ENCODE measurements at places on chromosomes 6 and 20. TPM values are rescaled to one million over a fixed set of nuclear protein-coding genes. Genes with fewer than 3 reads are reported as not detected.

- peaks cover 12% of the 10 kb centered on the region for H3K4me1 ChIP-seq
- no peak overlapping the region for H3K4me3 ChIP-seq
- H3K27me3 ChIP-seq: peaks cover 17% of the 10 kb centered on the region
- no peak overlapping the region for H3K27ac ChIP-seq
- no peak for DNase-seq
Observed at GRCh38 chr6:170045563-170045960, 245.3 kb downstream of the DLL1 start.

DNA sequence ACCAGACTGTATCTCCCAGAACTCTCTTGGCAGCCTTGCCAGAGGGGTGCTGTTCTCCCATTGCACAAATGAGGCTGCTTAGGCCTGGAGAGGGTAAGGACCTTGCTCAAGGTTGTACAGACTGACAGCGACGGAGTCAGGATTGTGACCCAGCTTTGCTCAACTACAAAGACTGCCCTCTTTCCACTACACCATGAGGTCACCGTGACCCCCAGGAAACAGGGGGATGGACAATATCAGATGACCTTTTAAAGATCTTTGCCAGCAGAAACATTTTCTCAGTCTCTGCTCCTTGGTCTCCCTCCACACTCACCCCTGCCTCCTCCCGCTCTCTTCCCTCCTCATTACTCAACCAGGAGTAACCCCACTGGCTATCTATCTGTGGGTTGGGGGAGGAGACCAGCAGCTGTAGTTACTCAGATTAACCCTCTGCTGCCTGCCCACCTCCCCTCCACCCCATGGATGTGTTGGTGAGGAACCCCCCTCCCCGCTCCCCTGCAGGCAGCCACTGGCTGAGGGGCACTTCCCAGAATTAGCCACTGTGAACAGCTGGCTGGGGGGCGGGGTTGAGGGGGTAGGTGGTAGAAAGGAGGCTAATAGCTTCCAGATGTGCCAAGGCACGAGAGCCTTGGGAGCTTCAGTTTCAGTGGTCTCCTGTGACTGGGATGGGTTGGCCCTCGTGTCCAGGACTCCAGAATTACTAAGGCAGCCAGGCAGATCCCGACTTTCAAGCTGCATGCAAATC is 26.9 kb upstream of the MRPS18A start:
- DNase-seq: no peak
- H3K4me1 ChIP-seq: peaks cover 5% of the 10 kb centered on the region
- no peaks in the 10 kb centered on the region for H3K36me3 ChIP-seq
- no peak overlapping the region for H3K4me3 ChIP-seq

GRCh38 chr6:84074988-84075781 is 41.6 kb downstream of the MRAP2 start:
- H3K4me3 ChIP-seq: no peak overlapping the region
- no peak overlapping the region for H3K27ac ChIP-seq
- no peaks in the 10 kb centered on the region for H3K4me1 ChIP-seq
- DNase-seq: peak; percentile 34

DNA sequence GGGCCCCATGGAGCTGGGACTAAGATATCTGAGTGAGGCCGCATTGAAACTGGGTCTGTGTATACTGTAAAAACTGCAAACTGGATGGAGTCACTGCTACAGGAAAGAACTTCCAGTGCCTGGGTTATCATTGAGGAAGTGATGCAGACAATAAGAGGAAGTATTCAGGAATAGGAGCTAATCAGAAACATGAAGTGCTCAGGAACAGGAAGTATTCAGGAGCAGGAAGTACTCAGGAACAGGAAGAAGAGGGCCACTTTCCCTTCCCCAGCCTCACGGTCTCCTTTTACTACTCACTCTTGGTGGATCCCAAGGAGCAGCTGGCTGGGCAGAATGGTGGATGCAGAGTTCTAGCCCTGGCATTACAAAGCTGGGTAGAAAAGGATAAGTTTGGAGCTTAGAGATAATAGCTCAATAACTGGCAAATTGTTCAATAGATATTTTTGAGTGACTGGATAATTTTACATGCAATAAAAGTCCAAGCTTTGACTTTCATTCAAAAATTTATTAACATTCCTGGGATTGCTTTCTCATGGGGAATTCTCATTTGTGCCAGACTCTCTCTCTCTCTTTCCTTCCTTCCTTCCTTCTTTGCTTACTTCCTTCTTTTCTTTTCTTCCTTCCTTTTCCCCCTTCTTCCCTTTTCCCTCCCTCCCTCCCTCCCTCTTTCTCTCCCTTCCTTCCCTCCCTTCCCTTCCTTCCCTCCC is 82.2 kb upstream of the PAX1 start:
- no peak overlapping the region for H3K4me3 ChIP-seq
- H3K4me1 ChIP-seq: no peaks in the 10 kb centered on the region
- no peak for DNase-seq
- H3K27me3 ChIP-seq: peaks cover 80% of the 10 kb centered on the region

ZC2HC1B gene
- not detected for total RNA-seq

ACAT2 gene
- 46.0 TPM for total RNA-seq

DNA sequence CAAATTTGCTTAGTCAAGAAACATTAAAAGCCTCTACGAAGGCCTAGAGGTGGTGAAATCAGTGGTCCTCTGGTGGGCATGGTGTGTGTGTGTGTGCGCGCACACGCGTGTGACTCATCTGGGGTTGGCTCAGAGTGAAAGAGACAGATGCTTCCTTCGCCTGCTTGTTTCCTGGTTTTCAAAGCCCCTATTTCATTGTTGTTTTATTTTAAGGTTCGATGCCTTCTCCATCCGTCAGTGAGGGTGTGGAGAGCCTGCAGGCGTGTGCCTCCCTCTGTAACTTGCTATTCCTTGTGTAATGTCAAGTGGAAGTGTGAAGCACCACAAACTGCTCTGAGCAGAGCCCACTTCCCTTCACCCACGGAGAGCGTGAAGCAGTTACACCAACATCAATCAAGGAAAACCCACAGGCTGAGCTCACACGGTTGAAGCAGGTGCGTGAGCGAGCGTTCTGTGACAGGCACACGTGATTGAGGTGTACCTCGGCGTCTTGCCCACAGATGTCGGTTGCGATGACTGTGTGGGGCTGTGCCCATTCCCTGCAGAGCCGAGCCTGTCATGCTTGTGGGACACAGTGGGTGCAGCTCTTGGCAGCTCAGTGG is 233.9 kb downstream of the PRL start:
- peaks cover 10% of the 10 kb centered on the region for H3K4me1 ChIP-seq

GRCh38 chr20:50194422-50194830 is 3.8 kb downstream of the CEBPB start:
- H3K36me3 ChIP-seq: peaks cover 52% of the 10 kb centered on the region
- peaks cover 22% of the 10 kb centered on the region for H3K4me1 ChIP-seq
- no peaks in the 10 kb centered on the region for H3K27me3 ChIP-seq
- peak; percentile 30 for DNase-seq

ADGRB3 gene
- not detected for total RNA-seq

- peak overlapping the region; percentile 69 for H3K27ac ChIP-seq
- H3K4me3 ChIP-seq: no peak overlapping the region
- no peaks in the 10 kb centered on the region for H3K27me3 ChIP-seq
- H3K4me1 ChIP-seq: peaks cover 22% of the 10 kb centered on the region
- DNase-seq: peak; percentile 95
Observed at GRCh38 chr6:14665827-14666724, 548.5 kb downstream of the CD83 start.

DNA sequence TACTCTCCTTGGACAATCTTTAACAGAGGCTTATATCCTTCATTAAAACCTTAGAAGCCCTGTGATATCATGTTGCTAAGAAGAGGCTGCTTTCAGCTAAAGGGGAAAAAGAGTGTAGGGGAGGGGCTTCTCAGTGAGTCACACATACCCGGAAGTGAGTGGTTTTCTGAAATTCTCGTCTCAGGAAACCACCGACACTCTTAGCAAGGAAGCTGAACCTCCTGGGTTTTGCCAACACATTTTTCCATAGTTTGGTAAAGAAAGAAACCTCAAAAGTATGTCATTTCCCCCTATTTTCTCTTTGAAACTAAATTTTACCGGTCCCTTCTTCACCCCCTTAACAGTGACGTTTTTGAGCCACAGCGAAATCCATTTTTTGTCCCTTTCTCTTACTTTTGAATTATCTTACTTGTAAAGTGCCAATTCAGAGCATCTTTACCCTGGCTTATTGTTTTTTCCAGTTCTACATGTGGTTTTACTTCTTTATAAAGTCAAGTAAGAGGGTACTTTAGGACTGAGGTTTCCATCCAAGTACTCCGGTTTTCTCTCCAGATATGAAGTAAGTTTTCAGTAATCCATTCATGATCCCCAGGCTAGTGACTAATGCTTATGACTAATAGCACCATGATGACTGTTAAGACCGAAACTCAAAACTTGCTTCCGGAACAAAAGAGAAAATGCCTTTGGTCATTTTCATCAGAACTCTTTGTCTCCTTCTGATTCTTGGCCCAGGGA is 219.3 kb downstream of the ARHGAP18 start:
- H3K36me3 ChIP-seq: no peaks in the 10 kb centered on the region
- no peaks in the 10 kb centered on the region for H3K27me3 ChIP-seq
- H3K4me3 ChIP-seq: peak overlapping the region; percentile 75
- H3K27ac ChIP-seq: peak overlapping the region; percentile 99

CLIC5 gene
- not detected for total RNA-seq

GRCh38 chr6:69408886-69409285 is 387.9 kb downstream of the LMBRD1 start:
- no peaks in the 10 kb centered on the region for H3K36me3 ChIP-seq
- H3K27me3 ChIP-seq: no peaks in the 10 kb centered on the region
- no peak for DNase-seq
- H3K4me3 ChIP-seq: no peak overlapping the region
- no peaks in the 10 kb centered on the region for H3K4me1 ChIP-seq

GRCh38 chr20:47762699-47763268 is 22.5 kb downstream of the SULF2 start:
- no peak overlapping the region for H3K4me3 ChIP-seq
- no peak for DNase-seq
- peaks cover 13% of the 10 kb centered on the region for H3K4me1 ChIP-seq
- peaks cover 70% of the 10 kb centered on the region for H3K36me3 ChIP-seq
- H3K27ac ChIP-seq: no peak overlapping the region

SAPCD1 gene
- 5.1 TPM for total RNA-seq

GRCh38 chr6:44737829-44738528 is 350.5 kb downstream of the CDC5L start:
- no peak for DNase-seq
- H3K27me3 ChIP-seq: no peaks in the 10 kb centered on the region
- peak overlapping the region; percentile 65 for H3K27ac ChIP-seq
- H3K36me3 ChIP-seq: no peaks in the 10 kb centered on the region
- no peak overlapping the region for H3K4me3 ChIP-seq

DNA sequence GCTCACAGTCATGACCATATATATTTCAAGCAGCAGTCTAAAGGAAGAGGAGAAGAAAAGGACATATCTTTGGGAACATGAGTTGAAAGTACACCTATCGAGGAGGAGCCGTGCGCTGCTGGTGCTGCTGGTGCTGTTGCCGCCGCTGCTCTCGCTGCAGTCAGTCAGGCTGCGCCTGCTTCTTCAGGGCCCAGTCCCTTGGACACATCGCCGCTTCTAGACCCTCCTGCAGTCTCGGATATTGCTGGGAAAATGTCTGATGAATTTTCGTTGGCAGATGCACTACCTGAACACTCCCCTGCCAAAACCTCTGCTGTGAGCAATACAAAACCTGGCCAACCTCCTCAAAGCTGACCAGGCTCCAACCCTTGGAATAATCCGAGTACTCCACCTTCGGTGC is 8.2 kb upstream of the ASCC3 start:
- H3K4me3 ChIP-seq: no peak overlapping the region
- H3K4me1 ChIP-seq: no peaks in the 10 kb centered on the region
- H3K27ac ChIP-seq: no peak overlapping the region
- DNase-seq: no peak
- no peaks in the 10 kb centered on the region for H3K27me3 ChIP-seq

SLC35F1 gene
- not detected for total RNA-seq

RCAN2 gene
- total RNA-seq: 0.09 TPM

GRCh38 chr6:143679041-143679440 is 1.3 kb downstream of the PHACTR2 start:
- peak overlapping the region; percentile 88 for H3K4me3 ChIP-seq
- no peak for DNase-seq
- H3K36me3 ChIP-seq: no peaks in the 10 kb centered on the region
- peaks cover 45% of the 10 kb centered on the region for H3K4me1 ChIP-seq
- no peaks in the 10 kb centered on the region for H3K27me3 ChIP-seq

SLC22A2 gene
- not detected for total RNA-seq

FRK gene
- 0.82 TPM for total RNA-seq

CTSZ gene
- total RNA-seq: 103 TPM

DNA sequence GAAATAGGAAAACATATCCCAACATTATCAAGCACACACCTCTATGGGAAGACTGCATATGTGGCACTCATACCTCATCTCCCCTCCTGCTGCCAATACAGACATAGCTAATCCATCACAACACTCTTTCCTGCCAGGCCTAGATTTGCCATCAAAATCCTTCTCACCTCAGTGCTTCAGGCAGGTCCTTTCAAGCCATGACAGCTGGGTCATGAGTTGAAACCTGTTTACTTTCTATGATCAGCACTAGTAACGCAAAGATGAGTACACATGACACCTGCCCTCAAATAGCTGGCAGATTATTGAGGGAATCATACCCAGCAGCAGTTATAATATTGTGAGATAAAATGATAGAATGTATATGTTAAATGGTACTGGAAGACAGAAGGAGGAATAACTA is 183.1 kb downstream of the AIG1 start:
- peaks cover 20% of the 10 kb centered on the region for H3K36me3 ChIP-seq
- H3K27ac ChIP-seq: peak overlapping the region; percentile 1
- no peaks in the 10 kb centered on the region for H3K27me3 ChIP-seq

PPP1R16B gene
- not detected for total RNA-seq

GRCh38 chr20:63357921-63358905 is 2.9 kb downstream of the CHRNA4 start:
- peaks cover 10% of the 10 kb centered on the region for H3K27me3 ChIP-seq
- no peaks in the 10 kb centered on the region for H3K36me3 ChIP-seq
- no peaks in the 10 kb centered on the region for H3K4me1 ChIP-seq
- no peak overlapping the region for H3K27ac ChIP-seq
- DNase-seq: peak; percentile 29
- H3K4me3 ChIP-seq: no peak overlapping the region

PAX1 gene
- total RNA-seq: not detected

CD109 gene
- total RNA-seq: 94.5 TPM

C4A gene
- 16.2 TPM for total RNA-seq

DNA sequence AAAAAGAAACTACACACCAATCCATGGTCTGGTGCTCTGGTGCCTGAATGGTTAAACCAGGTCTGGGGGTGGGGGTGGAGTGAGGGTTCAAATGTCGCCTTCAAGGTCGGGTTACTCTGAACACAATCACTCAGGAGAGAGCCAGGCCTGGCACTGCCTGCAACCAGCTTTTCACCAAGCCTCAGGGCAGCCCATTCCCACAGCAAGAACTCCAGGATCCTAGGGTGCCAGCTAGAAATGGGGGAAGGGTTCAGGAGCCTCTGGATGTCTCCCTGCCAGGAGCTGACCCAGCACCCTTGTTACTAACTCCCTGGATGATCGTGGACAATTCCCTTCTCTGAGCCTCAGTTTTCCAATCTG is 6.7 kb downstream of the SDC4 start:
- H3K36me3 ChIP-seq: peaks cover 27% of the 10 kb centered on the region
- peak overlapping the region; percentile 89 for H3K4me3 ChIP-seq

GRCh38 chr6:142444881-142445301 is 143.1 kb downstream of the ADGRG6 start:
- H3K4me3 ChIP-seq: no peak overlapping the region
- H3K36me3 ChIP-seq: peaks cover 9% of the 10 kb centered on the region
- H3K27ac ChIP-seq: no peak overlapping the region
- DNase-seq: no peak
- no peaks in the 10 kb centered on the region for H3K4me1 ChIP-seq

PRRT1 gene
- total RNA-seq: 0.17 TPM

GRCh38 chr20:11919581-11919980 is 1.9 kb downstream of the BTBD3 start:
- no peak for DNase-seq
- H3K36me3 ChIP-seq: peaks cover 14% of the 10 kb centered on the region
- H3K27ac ChIP-seq: no peak overlapping the region
- H3K27me3 ChIP-seq: no peaks in the 10 kb centered on the region
- H3K4me3 ChIP-seq: no peak overlapping the region
